Stimulated activated CD4-positive, alpha-beta T cell treated with anti-CD3 and anti-CD28 coated beads, TNF-alpha, amount 100 ng/mL, for 1 hour (primary cell): ENCODE measurements at places on chromosomes 13 and 19.

GRCh38 chr13:30332456-30333143 lies 25.2 kb upstream of the KATNAL1 start:
- DNase-seq: no peak

GRCh38 chr13:67238277-67238859 lies 8.2 kb upstream of the PCDH9 start:
- no peak for DNase-seq

- DNase-seq: no peak
Observed at GRCh38 chr13:110116072-110116487, 190.9 kb downstream of the COL4A1 start.

DNA sequence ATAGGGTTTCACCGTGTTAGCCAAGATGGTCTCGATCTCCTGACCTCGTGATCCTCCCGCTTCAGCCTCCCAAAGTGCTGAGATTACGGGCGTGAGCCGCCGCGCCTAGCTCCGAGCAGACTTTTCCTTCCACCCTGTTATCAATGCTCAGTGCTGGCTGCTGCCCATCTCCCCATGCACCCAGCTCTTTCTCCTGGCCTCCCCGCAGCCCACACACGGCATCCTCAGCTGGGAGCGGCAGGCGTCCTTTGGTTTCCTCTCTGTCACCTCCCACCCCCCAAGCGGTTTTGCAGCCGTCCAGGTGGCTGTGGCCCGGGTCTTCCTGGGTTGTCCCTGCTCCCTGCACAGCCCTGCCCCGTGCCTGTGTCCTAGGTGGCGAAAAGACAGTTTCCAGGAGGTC lies 12.1 kb downstream of the PRR22 start:
- DNase-seq: no peak

DNA sequence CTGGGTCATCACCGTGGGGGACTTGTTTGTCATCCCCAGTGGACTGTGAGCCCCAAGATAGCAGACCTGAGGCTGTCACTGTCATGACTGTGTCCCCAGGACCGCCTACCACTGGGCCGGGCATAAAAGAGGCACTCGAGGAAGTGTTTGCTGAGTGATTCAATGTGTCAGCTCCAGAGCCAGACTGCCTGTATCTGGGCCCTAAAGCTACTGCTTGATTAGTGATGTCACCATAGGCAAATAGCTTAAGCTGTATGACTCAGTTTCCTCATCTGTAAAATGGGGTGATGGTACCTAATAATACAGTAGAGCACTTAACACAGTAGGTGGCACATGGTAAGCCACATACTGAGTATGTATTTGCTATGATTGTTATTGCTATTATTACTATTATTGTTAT lies 11.2 kb upstream of the CEACAM19 start:
- DNase-seq: no peak

DNA sequence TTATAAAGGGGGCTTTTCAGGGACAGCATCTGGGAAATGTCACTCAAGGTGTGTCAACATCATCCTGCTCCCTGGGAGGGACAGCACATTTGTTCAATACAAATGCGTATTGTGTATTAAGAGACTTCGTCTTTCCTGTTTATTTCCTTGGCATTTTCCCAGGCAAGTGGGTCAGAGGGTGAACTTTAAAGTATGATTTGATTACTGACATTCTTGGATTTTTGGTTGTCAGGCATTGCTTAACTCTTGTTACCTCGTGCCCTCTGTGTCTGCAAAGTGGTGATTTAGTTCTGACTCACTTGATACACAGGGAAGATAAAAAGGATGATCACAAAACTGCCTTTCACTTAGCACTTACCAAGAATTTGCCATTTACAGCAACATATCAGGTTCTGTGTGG lies 292.7 kb downstream of the SUCLA2 start:
- DNase-seq: no peak

- no peak for DNase-seq
Observed at GRCh38 chr19:34733266-34733745, 737 bp upstream of the ZNF181 start.

- no peak for DNase-seq
Observed at GRCh38 chr19:43752287-43752875, 2.4 kb downstream of the SMG9 start.

DNA sequence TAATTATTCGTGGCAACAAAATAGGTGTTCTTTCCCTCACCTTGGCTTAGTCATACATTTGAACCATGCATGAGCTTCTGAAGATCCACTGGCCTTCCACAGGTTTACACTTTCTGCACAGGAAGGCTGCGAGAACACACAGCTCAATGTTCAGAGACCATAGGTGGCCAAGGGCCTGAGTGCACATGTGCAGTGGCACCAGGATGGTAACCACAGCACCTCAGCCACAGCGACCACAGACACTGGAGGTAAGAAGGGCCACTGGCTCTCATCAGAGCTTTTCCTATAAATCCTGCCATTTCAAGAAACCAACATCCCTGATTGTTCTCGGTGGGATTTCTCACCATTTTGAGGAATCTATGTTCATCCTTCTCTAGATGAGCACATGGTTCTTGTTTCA lies 1.6 kb downstream of the DCLK1 start:
- DNase-seq: no peak

DNA sequence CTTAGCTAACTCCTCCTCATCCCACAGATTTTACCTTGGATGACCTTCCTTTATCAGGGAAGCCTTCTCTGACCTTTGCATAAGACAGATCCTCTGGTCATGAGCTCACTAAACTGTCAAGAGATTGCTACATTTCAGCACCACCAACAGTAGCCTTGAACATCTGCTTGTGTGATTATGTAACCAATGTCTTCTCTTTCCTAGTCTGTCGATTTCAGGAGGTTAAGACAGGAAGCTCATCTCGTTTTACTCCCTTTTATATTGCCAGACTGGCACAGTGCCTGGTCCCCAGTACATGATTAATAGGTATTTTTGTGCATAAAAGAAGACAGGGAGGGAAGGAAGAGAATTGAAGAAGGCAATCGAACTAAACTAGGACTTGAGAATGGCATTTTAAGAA lies 1697.7 kb downstream of the EFNB2 start:
- no peak for DNase-seq

GRCh38 chr19:2758601-2759313 lies 18.9 kb upstream of the SLC39A3 start:
- no peak for DNase-seq

- no peak for DNase-seq
Observed at GRCh38 chr13:39032150-39032549, 5.7 kb downstream of the PROSER1 start.

- no peak for DNase-seq
Observed at GRCh38 chr13:37576601-37577000, 22.0 kb downstream of the POSTN start.

- DNase-seq: peak; percentile 28
Observed at GRCh38 chr13:45847554-45848224, 3.9 kb downstream of the SIAH3 start.

- DNase-seq: no peak
Observed at GRCh38 chr13:22726726-22727125, 454.1 kb upstream of the SGCG start.

DNA sequence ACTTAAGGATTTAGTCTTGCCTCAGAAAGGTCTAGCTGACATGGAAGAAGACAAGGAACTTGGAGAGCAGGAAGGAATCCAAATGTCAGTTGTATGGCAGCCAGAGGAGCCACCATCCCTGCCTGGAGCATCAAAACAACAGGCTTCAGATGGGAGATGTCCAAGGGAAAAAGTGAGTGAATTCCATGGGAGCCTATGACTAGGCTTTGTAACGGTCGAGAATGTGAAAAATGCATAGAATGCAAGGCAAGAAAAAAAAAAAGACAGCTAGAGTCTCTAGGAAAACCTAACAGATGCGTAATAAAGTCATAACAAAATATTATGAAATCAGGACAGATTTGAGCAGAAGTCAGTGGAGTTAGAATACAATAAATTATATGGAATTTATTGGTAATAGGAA lies 183.7 kb upstream of the LSM14A start:
- no peak for DNase-seq

- no peak for DNase-seq
Observed at GRCh38 chr13:22517544-22517943, 663.2 kb upstream of the SGCG start.

DNA sequence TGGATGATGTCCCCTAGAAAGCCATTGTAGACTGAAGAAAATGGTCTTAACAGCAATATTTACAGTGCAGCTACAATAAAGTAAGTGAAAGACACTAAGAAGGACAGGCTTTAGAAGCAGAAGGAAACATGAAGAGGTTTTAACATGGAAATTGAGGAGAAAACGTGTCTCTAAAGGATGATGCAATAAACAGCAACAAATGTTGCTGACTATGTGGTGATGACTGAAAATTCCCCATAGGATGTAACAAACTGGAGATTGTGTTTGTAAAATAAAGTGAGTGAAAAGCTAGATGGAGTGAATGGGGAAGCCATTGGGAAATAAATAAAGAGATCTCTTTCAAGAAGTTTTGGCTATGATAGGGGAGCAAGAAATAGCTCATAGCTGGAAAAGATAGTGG lies 186.7 kb upstream of the IPO5 start:
- no peak for DNase-seq

- DNase-seq: no peak
Observed at GRCh38 chr19:2050349-2050990, 574 bp downstream of the MKNK2 start.

DNA sequence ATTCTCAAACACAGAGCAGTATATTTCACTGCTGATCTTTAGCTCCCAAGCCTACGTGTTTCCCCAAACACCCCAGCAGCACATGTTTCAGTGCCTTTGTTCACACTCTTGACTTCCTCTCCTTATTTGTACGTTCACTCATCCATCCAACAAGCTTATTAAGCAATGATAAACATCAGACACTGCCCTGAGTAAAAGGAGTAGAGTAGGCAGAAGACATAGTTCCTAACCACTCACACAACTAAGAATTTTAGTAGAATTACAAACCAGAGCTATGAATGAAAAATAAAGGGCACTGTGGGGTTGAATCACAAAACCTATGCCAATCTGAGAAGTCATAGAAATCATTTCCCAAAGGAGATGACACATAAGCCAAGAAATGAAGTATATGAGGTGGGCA lies 213.5 kb downstream of the DIAPH3 start:
- no peak for DNase-seq

DNA sequence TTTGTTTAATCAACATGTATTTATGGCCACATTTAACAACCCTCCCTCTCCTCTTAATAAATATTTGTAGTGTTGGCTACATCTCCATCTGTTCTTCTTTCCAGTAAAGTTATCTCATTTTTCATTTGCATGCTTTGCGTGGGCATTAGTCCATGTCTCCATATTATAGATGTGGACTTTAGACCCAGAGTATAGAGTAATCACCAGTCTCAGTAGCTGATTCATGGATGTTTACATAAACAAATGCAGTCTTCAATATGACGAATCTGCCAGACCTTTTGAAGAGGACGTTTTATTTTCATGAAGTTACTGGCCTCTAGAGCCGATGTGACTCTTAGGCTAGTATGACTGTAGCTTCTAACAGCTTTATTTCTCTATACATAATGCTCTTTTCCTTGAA lies 1546.2 kb downstream of the OLFM4 start:
- no peak for DNase-seq

DNA sequence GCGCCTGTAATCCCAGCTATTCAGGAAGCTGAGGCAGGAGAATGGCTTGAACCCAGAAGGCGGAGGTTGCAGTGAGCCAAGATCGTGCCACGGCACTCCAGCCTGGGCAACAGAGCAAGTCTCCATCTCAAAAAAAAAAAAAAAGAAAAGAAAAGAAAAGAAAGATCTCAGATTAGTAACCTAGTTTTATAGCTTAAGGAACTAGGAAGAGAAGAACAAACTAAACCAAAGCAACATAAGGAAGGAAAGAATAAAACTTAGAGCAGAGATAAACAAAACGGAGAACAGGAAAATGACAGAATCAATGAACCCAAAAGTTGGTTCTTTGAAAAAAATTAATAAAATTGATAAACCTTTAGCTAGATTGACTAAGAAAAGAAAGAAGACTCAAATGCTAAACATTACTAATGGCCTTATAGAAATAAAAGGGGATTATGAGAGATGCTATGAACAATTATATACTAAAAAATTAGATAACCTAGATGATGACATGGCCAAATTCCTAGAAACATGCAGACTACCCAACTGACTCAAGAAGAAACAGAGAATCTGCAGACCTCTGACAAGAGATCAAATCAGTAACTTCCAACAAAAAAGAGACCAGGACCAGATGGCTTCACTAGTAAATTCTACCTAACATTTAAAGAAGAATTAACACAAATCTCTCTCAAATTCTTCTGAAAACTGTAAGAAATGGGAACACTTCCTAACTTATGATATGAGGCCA lies 68.2 kb downstream of the CDADC1 start:
- no peak for DNase-seq

GRCh38 chr13:79392882-79393563 lies 13.0 kb downstream of the RBM26 start:
- no peak for DNase-seq

DNA sequence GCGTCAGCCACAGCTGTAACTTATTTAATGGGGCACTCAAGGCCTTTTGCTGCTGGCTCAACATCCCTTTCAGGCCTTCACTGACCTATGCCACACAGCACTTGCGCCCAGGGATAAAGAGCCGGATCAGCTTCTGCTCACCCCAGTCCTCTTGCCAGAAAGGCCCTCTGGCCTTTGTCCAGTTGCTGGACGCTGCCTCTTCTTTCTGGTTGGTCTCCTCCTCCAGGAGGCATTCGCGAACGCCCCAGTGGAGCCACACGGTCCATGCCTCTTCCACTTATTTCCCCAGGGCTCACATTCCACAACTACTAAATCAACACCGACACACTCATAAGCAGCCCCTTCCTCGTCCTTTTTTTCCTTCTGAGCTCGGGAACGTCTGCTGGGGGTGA lies 3.7 kb upstream of the ZNF329 start:
- DNase-seq: no peak

- DNase-seq: no peak
Observed at GRCh38 chr19:1401138-1401888, at the start of gene GAMT. Gene GAMT (minus strand): TSS chr19:1401542. CDS start chr19:1401476, 66 bp downstream.
